Right renal pelvis (tissue), 4 donors: ENCODE measurements at places on chromosomes 6 and 20. TPM values are rescaled to one million over a fixed set of nuclear protein-coding genes. Genes with fewer than 3 reads are reported as not detected.

GRCh38 chr6:24936641-24937317 lies 1.0 kb upstream of the RIPOR2 start:
- no peak for DNase-seq

DNA sequence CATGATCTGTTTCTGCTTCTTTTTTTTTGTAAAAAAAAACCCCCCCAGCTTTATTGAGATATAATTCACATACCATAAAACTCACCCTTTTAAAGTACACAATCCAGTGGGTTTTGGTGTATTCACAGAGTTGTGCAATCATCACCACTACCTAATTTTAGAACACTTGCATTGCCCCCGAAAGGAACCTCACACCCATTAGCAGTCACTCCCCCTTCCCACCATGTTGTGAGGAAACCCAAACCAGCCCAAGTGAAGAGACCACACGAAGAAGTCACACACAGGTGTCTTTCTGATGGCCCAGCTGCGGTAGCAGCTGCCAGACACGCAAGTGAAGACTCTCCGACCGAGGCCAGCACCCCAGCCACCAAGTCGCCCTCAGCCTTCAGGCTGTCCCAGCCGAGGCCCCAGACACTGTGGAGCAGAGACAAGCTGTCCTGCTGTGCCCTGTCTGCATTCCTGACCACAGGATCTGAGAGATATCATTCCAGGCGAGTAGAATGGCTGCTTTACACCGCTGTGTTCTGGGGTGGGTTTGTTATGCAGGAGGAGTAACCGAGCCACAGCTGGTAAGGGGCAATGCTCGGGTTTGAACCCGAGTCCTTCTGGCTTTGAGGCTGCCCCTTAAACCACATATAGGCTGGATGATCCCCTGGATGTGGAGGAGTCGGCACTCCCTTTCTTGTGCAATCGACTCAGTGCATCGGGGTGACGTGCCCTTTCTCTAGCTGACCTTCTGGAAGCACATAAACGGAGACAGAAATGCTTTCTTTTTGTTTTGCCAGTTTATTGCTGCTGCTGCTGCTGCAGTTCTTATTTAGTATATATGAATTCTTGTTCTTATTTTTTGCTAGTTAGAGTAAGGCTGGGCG lies 59.1 kb upstream of the PTPN1 start:
- DNase-seq: no peak

- DNase-seq: no peak
These were observed 51.3 kb upstream of the TOX2 start for GRCh38 chr20:43863330-43863729.

DNA sequence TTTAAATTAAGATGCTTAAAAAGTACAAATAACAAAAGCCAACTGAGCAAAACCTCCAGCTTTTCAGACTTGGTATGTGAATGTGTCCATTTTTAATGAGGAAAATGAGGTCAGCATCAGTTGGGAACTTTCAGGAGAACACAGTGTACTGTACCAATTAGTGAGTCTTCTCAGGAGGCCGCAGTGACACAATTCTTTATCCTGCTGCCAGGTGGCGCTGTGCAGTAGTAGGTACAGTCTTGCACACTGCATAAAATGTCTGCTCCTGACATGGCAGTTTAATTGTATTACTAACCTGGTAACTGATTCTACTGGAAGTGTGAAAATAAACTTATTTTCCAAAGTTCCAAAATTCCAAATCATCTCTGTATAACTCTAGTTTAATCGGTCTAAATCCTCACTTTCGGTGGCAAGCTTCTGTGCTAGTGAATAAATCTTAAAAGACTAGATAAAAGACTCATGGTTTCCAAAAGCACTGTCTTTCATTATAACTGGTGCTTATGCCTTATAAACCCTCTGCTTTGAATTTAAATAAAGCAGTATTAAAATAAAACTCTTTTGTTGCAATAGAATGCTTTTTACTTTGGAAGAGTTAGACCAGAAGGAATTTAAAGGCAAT lies 214.8 kb upstream of the MMS22L start:
- peak; percentile 45 for DNase-seq

- no peak for DNase-seq
These were observed 5.3 kb downstream of the LINC00237 start for GRCh38 chr20:21100578-21101452.

DNA sequence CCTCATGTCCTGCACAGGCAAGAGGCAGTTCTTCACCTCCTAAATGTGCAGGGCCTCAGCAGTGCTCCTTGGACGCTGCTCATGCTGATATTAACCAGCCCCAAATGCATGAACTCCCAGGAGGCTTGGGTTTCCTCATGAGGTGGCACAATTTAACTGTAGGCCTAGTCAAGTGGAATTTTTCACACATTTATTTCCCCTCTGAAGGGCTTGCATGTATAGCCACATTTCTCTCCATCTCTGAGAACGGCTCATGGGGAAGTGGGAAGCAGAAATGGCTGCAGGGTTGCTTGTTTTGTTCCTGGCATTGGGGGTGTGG lies 72.8 kb upstream of the PAX1 start:
- DNase-seq: no peak

GRCh38 chr6:41630069-41630468 lies 8.2 kb upstream of the MDFI start:
- DNase-seq: no peak

- DNase-seq: no peak
These were observed 60.6 kb upstream of the FAM184A start for GRCh38 chr6:119138906-119139541.

- DNase-seq: no peak
These were observed 15.3 kb downstream of the VEGFA start for GRCh38 chr6:43785220-43785752.

GRCh38 chr20:49024220-49024619 lies 21.9 kb upstream of the CSE1L start:
- no peak for DNase-seq

GRCh38 chr20:618980-619379 lies 8.9 kb upstream of the TCF15 start:
- no peak for DNase-seq

DNA sequence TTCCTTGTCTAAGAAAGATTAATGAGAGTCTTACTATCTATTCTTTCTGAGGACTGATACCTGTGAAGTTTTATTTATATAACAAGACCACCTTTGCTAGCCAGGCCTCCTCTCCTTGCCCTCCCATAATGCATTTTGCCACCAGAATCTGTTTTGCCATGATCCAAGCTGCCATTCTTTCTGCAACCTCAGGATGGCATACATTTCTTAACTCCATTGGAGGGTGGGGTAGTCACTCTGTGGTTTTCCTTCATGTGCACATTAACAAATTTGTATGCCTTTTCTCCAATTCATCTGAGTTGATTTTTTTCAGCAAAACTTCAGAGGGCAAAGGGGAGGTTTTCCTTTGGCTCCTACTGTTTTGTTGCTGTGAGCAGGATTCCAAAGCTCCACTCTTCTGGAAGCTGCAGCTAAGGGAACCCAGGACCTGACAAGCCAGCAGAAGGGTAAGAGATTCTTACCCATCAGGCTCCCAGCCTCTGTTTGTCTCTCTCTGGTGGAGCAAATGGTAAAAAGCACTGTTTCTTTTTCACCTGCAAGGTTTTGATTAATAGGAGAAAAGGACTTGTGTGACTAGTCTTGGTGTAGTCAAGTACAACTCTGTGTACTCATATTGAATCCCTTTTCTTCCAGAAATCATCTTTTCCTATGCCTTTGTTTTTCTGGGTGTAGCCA lies 26.2 kb upstream of the ENPP4 start:
- no peak for DNase-seq

DNA sequence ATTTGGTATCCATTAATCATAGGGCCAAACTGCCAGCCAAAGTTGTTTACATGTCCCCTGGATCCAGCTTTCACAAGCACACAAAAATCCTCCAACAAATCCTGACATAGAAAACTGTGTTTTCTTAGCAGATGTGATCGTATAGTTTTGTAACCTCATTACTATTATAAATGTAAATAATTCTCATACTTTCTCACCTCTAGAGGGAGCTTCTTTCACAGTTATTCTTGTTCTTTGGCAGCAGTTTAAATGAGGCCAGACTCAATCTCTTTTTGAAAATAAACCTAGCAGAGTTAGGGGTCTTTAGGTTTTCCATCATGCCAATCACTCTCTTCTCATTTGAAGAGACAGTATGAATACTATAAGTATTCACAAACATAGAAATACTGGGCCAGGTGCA lies 17.0 kb upstream of the ZNF318 start:
- DNase-seq: no peak

- no peak for DNase-seq
These were observed 44.6 kb downstream of the DPPA5 start for GRCh38 chr6:73309535-73309784.

GRCh38 chr6:29563435-29563965 lies 4.0 kb upstream of the UBD start:
- no peak for DNase-seq

- DNase-seq: no peak
These were observed 184.9 kb downstream of the ARHGAP18 start for GRCh38 chr6:129525055-129525454.

GRCh38 chr20:22918286-22918983 lies 116.7 kb upstream of the SSTR4 start:
- DNase-seq: no peak

The PNLDC1 gene
- 1.3 TPM for polyA plus RNA-seq

The MDFI gene
- polyA plus RNA-seq: 40.4 TPM

The TUBB2A gene
- 78.6 TPM for polyA plus RNA-seq

The AGPAT4 gene
- polyA plus RNA-seq: 20.4 TPM

The CCND3 gene
- 29.4 TPM for polyA plus RNA-seq

The CENPW gene
- polyA plus RNA-seq: 25.9 TPM

The LY6G6D gene
- not detected for polyA plus RNA-seq

The HTR1B gene
- 0.69 TPM for polyA plus RNA-seq

The FNDC1 gene
- polyA plus RNA-seq: 7.6 TPM

The HLA-DQB1 gene
- 6.5 TPM for polyA plus RNA-seq
